M059J (cell line): ENCODE measurements at places on chromosomes 5 and 9.

DNA sequence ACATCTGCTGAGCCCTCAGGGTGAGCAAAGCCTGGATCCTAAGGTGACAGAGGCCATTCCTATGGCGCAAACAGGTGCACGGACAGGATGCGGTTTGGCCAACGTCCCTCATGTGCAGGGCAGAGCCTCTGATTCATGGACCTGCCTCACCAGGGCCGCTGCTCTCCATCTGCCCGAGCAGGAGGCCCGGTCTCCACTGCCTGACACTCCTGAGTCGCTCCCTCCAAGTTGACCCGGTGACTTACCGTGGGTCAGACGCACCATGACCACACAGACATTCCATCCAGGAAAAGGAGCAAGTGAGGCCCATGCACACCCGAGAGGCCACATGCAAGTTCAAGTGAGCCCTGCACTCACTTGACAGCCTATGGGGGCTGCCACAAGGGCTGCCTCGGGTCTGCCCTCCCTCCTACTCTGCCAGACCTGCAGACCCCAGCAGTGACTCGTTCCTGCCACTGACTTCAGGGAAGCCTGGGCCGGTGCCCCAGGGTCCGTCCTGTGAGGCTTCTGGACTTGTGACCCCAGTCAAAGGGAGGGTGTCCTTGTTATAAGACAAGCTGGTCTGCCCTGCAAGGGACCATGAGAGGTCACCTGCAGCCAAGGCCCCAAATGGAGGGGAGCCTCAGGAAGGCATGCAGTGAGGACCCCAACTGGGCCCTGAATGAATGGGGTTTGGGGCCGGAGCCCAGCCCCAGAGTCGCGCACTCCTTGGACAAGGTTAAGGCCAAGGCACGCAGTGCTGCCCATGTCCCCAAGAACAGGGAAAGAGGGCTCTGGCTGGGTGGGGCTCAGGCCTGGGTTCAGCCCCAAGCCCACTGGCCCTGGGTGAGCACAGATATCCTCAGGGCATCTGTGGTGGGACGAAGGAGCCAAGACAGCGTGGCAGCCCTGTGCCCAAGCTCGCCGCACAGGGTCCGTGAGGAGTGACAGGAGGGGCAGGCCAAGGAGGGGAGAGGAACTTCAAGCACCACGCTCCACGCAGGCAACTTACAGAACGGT is 10.1 kb downstream of the BRD3OS start:
- DNase-seq = no peak

- DNase-seq = no peak
These were observed 81.9 kb upstream of the CTSL start for GRCh38 chr9:87643778-87644570.

DNA sequence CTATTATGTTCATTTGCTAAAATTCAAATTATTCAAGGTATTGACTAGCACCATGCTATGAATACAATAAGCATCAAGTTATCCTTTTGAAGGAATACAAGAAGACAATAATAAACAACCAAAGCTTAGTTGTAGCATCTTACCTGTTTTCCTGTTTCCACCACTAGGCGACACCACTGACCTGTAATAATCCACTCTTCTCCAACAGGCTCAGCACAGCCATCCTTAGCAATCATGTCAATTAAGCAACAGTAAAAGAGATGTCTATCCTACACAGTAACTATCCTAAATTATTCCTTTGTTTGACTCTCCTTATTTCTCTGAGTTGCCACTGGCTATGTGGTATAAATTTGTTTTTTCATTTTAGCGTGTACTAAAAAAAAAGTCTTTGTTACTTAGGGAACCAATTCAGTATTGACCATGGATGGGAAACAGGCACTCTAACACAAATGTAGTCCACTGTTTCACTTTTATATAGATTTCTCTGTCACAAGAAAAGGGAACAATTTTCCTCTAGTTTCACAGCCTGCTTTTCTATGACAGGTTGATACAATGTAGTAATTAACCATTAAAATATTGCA is 46.2 kb downstream of the PCA3 start:
- peak; percentile 65 for DNase-seq

- DNase-seq = peak; percentile 9
These were observed 99.3 kb downstream of the SLC24A2 start for GRCh38 chr9:19689328-19690101.

- DNase-seq = no peak
These were observed 106.6 kb upstream of the DPYSL3 start for GRCh38 chr5:147616421-147616820.

GRCh38 chr5:125236007-125236406 is 489.6 kb upstream of the ZNF608 start:
- DNase-seq = no peak

DNA sequence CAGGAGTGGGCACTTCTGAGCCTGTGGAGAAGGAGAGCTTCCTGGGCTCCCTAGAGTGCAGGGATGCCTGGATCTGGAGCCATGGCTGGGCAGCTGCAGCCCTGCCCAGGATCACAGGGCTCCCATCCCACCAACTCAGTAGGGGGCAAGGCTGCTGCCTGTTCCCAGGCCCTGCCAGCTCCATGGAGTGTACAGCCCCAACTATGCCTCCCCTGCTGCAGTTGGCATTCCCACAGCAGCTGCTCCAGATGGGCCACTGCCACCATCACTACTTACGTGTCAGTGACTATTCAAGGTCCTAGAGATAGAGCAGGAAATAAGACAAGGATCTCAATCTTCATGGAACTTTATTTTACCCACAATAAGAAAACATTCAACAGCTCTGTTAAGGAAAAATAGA is 107.1 kb upstream of the TNPO1 start:
- DNase-seq = no peak

DNA sequence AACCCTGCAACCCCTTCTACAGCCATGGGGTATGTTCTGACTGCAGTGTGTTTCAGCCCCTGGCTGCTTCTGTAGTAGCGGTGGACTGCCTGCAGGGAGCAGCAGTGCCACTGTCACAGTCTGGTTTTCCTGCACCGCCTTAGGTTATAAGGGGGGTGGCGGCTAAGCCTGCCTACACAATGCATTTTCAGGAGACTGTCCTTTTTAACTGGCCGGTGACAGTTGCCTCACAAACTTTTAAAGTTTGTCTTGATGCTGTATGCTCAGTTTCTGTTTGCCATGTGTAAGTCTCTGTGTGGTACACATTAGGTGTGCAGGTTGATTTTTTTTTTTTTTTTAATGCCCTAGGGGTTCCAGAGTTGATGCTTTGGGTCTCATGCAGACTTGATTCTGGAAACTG is 53.0 kb downstream of the NUP214 start:
- peak; percentile 44 for DNase-seq

- no peak for DNase-seq
These were observed 32.7 kb upstream of the ABCA1 start for GRCh38 chr9:104960662-104961061.
